Activated naive CD4-positive, alpha-beta T cell treated with anti-CD3 and anti-CD28 coated beads, Interleukin-2, amount 50 U/mL, for 16 hours (primary cell): ENCODE measurements at places on chromosomes 12 and 14.

GRCh38 chr12:78194448-78194847 lies 363.8 kb downstream of the NAV3 start:
- DNase-seq, result no peak

DNA sequence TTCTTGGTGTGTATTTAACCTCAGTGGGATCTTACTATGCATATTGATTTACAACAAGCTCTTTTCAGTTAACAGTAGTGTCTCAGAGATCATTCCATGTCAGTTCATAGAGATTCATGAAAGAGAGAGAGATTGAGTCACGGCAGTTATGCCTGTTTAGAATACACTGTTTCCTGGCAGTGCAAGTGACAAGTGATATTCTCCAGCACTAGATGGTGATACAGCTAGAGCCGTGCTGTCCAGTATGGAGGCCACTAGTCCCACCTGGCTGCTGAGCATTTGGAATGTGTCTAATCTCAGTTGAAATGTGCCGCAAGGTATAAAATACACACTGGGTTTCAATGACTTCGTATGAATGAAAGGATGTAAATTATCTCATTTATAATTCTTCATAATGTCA lies 184.4 kb downstream of the SUDS3 start:
- no peak for DNase-seq

GRCh38 chr12:122999196-122999946 lies 18.9 kb downstream of the ARL6IP4 start:
- no peak for DNase-seq

- DNase-seq, result no peak
Measured at GRCh38 chr14:50778721-50779483, 52.1 kb downstream of the NIN start.

DNA sequence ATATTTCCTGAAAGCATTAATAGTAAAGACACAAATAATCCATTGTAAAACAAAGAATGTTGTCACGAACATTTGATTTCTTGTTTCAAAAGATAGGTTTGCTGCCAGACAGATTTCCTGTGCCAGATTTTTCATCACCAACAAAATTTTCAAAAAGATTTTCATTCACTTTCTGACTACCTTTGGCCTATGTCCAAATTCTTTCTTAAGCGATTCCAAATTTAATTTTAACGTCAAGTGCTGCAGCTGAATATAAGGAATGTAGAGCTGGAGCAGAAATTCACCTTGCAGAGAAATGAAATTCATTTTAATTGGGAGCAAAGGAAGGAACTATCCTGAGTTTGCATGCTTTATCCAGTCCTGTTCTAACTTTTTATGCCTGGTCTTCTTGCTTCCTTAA lies 277.4 kb downstream of the CCER1 start:
- DNase-seq, result no peak

- no peak for DNase-seq
Measured at GRCh38 chr12:68159681-68160304, at the start of gene IFNG. IFNG (minus strand) TSS chr12:68159740; CDS start chr12:68159615, 125 bp downstream.

DNA sequence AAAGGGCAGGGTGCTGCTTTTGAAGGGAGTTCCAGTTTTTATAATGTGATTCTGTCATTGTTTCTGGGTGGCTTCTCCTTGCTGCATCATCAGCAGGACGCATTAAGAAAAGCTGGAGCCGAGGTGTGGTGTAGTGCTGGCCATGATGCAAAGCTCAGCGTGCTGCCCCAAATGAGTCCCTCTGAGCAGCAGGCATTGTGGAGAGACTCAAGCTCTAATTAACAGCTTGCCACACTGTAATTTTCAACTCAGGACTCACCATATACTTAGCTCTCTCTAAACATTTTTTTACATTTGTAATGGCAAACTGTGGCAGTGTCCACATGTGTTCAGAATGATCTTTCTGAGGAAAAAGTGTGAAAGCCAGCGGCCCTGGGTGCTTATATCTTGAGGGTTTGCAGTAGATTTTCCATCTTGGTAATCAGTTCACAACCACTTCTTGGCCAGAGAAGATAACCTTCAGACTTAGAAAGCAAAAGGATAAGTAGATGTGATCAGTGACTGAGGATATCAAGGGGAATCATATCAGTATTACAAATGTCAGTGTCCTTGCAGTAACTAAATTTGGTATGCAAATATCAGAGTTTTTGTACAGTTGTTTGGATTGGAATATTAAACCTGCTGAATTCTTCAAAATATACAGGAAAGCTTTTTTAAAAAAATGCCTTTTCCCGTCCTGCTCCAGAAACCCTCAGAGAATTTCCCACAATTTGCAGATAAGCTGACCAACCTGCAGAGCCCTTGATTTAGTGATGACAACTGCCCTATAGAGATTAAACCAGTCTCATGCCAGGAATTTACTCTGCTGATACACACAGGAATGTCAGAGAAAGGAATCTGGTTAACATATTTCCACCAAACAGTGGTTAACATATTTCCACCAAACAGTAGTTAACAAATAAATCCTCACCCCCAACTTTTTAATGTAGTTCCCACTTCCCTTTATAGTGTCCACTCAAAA lies 63.6 kb downstream of the DAAM1 start:
- no peak for DNase-seq

- no peak for DNase-seq
Measured at GRCh38 chr12:14395074-14395778, 29.7 kb downstream of the ATF7IP start.

DNA sequence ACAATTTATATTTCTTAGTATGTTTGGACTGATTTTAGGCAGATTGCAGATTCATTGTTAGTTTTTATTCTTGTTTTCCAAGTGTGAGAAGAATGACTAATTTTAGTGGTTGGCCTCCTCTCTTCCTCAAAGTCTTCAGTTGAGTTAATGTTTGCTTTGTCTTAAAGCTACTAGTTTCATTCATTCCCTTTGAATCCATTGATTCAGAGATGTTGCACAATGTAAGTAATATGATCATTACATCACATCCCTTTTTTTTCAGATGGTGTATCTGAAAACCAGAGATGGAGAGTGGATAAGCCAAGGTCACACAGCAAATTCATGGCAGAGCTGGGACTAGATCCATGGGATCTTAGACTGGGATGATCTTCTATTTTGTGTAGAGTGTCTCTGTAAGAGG lies 577.5 kb downstream of the BCL11B start:
- DNase-seq, result no peak

- DNase-seq, result no peak
Measured at GRCh38 chr14:77565289-77565993, 51.0 kb downstream of the SPTLC2 start.

DNA sequence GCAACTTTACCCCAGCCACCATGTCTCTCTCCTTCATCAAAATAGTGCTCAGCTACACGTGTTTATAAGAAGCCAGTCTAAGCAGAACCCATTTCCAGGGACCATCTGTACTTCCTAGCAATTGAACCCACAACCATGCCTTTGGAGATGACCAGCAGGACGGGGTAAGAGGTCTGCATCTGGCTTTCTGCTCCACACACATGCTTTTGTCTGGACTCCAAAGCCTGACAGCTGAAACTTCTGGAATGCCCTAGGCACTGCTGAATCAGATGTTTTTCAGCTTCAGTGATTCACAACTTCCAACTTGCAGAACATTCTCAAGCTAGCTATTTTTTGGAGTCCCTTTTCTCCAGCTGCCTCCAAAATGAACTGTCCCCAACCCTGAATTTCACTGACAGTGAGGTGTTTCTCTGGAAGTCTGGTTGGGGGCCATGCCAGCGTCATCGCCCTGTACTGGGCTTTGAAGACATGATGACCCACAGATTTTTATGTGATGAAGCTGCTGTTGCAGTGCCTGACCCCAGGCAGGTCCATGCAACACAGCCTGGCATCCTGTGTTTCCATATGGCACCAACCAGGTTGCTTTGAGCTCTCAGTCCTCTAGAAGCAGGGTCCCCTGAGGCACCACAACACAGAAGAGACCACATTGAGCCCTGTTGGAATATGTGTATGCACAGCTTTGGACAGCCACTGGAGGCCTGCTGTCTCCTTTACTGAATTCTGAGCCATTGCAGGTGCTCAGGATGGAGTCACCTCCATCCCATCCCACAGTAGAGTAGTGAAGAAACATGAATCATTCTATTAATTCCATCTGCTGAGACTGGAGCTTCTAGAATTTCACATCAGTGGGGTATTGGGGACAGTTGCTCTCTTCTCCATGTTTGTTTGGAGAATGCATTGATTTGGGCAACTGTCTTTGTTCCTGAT lies 80.2 kb downstream of the NUAK1 start:
- DNase-seq, result no peak

DNA sequence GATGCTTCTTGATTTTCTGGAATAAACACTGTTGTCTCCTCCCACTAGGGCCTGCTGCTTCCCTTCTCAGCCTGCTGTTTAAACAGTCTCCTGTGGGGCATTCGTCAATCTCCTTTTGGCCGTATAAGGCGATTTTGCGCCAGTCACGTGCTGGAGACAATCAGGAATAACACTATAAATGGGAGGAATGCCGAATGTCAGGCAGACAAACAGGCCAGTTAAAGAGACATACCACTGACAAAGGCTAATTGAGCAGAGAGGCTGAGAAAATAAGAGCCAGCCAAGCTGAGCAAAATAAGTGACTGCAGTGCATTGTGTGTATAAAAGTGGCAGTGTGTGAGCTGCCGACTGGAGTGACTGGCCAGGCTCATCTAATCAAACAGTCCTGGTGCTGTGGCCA lies 23.3 kb downstream of the DMAC2L start:
- DNase-seq, result no peak

DNA sequence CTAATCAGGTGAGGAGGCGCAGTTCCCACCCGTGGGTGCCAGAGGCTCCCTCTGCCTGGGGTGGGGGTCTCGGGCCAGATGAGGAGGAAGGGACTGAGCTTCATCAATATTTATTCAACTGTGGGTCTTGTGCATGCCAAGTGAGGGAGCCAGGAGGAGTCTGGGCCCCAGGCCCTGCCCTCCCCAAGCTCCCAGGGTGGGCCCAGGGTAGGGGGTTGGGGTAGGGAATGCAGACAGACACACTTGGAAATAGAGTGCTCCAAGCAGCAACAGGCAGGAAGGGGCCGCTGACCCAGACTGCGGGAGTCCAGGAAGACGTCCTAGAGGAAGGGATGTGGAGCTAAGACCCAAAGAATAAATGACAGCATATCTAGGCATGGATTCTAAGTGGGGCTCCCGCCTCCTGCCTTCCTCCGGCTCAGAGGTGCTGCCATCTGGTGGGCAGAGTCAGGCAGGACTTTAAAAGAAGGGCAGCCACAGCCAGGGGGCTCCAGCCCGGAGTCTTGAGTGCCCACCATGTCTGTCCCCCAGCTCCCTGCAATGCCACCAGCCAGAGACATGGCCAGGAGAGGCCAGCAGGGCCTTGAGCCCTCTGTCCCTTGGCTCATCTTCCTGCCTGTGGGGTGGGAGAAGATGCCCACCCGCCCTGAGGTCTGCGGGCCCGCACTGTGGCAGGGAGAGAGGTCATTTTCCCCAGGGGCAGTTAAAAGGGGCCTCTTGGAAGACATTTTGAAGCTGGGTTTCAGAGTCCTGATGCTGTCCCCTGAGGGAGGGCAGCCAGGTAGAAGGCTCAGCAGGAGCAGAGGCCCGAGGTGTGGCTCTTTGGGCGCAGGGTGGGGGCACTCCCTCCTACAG lies 70.1 kb downstream of the PHETA1 start:
- DNase-seq, result peak; percentile 56

DNA sequence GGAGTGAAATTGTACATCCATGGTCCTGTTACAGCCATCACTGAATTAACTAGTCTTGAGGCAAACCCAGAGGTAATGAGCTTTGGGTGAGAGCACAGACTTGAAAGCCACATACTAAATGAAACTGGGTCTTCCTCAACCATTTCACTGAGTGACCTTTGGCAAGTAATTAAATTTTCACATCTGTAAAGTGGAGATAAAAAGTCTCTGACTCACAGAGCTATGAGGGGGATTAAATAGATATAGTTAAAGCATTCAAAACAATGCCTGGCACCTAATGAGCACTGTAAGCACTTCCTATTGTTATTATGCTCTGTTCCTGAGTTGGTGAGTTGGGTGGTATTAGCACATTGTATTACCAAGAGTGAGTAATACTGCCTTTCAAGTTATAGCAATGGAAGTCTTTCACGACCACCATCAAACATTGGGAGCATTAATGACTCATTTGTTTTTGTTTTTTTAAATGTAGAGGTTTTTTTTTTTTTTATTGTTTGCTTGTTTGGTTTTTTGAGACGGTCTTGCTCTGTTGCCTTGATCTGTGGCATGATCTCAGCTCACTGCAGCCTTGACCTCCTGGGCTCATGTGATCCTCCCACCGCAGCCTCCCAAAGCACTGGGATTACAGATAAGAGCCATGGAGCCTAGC lies 12.5 kb upstream of the STRN3 start:
- DNase-seq, result no peak

DNA sequence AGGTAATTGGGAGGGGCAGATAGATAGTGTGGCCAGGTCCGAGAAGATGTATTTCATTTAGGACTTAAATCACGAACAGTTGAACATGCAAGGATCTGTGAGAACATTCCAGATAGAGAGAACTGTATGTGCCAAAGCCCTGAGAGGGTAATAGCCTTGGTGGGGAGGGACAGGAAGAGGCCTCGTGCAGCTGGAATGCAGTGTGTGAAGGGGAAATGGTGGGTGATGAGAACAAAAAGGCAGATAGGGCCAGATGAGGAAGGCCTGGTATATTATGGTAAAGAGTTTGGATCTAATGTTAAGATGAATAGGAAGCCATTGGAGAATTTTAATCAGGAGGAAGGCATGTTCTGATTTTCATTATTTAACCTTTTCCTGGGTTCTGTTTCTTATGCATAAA lies 136.3 kb downstream of the TPH2 start:
- no peak for DNase-seq

GRCh38 chr14:102731871-102732800 lies 45.1 kb upstream of the TRAF3 start:
- DNase-seq, result no peak

DNA sequence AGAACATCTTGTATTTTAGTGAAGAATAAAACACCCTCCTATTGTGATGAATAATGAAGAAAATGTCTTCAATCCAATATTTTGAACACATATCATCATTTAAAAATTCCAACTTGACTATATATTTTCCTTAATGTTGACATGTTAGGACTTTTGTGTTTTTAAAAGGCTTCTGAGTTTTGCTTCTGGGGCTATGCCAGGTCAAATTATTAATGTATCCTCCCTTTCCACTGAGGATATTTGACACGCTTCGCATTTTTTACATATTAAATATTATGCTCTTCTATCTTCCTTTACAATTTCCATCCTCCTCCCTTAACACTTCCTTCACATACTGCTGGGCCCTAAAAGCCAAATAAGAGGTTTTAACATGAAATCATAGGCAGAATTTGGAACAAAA lies 20.6 kb downstream of the RERG start:
- DNase-seq, result no peak

DNA sequence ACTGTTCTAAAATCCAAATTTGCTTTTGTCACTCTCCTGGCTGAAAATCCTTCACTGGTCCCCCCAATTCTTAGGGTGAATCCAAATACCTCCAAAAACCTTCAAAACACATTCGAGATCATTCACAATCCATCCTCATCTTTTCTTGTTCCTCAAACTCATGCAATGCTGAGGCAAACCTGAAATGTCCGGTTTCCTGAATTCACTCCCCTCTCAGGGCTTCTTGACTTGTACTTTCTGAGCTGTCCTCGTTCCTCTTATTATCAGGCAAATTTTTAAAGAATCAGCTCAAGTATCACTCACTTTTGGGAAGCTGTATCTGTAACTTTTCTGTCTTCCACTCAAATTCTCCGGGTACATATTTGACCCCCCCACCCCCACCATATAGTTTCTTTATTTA lies 84.9 kb upstream of the DUSP6 start:
- no peak for DNase-seq

- no peak for DNase-seq
Measured at GRCh38 chr12:117486840-117487659, 125.6 kb upstream of the NOS1 start.

GRCh38 chr12:101876322-101876860 lies 989 bp upstream of the DRAM1 start:
- no peak for DNase-seq

GRCh38 chr14:31716208-31716607 lies 155.0 kb downstream of the NUBPL start:
- no peak for DNase-seq
